Stimulated activated CD4-positive, alpha-beta T cell treated with anti-CD3 and anti-CD28 coated beads, Interleukin-1b, Interleukin-23, amount 100 ng/mL, for 1 hour (primary cell): ENCODE measurements at places on chromosomes 11 and 22.

- no peak for DNase-seq
These were observed 652.1 kb upstream of the CHORDC1 start for GRCh38 chr11:90874986-90875385.

DNA sequence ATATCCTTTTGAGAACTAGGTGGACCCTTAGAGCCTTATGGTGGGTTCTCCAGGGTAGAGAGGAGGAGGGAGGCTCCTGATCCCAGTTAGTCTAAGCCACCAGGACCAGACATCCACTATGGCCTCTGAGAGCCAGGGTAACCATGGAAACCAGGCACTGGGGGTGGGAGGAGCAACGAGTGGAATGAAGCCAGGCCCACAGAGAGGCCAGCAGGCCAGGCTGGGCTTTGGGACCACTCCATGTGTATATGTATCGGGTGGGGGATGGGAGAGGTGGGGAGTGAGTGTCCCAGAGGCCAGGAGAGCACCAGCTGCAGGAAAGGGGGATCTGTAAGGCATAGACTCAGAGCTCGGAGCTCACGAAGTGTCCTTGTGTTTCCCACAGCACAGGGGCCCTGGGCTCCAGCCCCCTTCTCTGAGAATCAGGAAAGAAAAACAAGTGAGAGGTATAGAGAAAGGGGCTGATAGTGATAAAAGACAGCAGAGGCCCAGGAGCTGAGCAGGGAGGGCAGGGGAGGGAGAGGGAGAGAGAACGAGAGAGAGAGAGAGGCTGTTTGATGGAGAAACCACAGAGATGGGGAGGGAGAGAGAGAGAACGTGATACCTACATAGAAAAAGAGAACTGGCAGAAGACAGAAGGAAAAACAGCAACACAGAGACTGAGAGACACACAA lies 15.5 kb upstream of the TSPAN18 start:
- DNase-seq = no peak

DNA sequence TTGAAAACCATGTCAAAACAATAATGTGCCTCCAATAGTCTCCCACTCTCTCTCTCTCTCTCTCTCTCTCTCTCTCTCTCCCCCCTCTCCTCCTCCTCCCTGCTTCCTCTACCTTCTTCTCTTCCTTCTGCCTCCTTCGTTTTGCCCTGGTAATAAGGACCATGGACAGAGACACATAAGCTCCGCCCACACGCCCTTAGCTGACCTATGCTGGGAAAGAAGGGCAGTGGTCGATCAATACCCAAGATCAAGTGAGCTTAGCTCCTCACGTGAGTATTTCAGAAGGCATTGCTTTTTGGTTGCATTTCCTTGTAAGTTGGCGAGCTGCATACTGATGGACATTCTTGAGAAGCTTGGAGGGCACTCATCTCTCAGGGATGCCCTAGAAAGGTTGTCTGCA lies 194.8 kb downstream of the MIAT start:
- no peak for DNase-seq

DNA sequence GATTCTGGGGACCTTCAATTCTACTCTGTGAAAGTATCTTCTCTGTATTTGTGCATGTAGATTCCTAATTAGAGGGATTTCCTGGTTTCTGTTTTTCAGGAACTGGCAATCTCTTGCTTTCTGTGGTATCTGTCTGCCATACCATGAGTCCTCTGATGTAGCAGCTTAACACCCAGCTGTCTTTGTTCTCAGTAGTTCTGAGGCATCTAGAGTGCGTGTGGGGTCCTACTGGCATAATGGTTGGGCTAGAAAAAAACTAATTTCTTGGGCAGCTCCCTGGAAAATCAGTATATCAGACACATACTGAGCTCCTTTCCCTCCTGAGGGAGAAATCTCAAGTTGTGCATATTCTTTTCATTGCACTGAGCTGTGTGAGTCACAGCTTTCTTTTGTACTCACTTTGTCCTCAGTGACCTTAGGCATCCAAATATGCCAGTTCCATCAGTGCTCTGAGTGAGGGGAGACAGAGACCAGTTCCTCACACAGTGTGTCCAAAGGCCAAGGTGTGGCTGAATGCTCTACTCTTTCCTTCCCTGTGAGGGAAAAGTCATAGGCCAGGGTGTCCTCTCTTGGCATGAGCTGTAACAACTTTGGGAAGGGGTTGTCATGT lies 35.5 kb upstream of the SLC22A24 start:
- DNase-seq = no peak

GRCh38 chr11:34441814-34442213 lies 3.1 kb downstream of the CAT start:
- DNase-seq = no peak

DNA sequence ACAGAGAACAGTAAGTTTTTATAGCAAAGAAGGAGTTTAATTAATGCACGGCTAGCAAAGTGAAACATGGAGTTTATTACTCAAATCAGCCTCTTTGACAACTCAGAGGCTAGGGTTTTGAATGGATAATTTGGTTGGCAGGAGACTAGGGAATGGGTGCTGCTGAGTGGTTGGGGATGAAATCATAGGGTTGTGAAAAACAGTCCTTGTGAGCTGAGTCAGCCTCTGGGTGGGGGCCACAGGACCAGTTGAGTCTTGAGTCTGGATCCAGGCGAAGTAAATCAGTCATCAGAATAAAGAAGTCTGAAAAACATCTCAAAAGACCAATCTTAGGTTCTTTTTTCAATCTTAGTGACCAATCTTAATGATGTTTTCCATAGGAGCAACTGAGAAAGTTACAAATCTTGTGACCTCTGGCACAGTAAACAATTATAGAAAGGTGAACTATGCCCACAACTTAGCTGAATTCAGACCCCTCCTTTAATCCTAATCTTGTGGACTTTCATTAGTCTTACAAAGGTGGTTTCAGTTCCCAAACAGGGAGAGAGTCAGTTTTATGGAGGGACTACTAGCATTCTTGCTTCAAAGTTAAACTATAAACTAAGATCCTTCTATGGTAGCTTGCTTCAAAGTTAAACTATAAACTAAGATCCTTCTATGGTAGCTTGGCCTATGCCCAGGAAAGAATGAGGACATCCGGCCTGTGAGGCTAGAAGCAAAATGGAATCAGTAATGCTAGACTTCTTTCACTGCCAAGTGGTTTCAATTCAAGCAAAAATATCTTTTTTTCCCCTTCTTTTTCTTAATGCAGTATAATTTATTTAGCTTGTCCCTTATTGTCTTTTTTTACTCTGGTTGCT lies 84.5 kb downstream of the AASDHPPT start:
- no peak for DNase-seq

- no peak for DNase-seq
These were observed 103.2 kb downstream of the C11orf65 start for GRCh38 chr11:108364159-108364558.

GRCh38 chr11:93361435-93361834 lies 30.9 kb downstream of the DEUP1 start:
- no peak for DNase-seq

- DNase-seq = no peak
These were observed 329.7 kb downstream of the CTTN start for GRCh38 chr11:70727899-70728620.

GRCh38 chr11:113505046-113505445 lies 29.8 kb upstream of the DRD2 start:
- no peak for DNase-seq

GRCh38 chr22:39990686-39991085 lies 4.1 kb upstream of the FAM83F start:
- no peak for DNase-seq

- DNase-seq = peak; percentile 3
These were observed 869 bp upstream of the EIF4ENIF1 start for GRCh38 chr22:31490496-31490925.
